T-helper 2 cell (primary cell): ENCODE measurements at places on chromosomes 5 and 9.

GRCh38 chr5:321726-322251 is 275 bp downstream of the AHRR start:
- no peak for DNase-seq

GRCh38 chr9:35353731-35354365 is 136.1 kb upstream of the RUSC2 start:
- DNase-seq: no peak

- DNase-seq: no peak
Measured at GRCh38 chr5:172497591-172498255, 43.4 kb upstream of the SH3PXD2B start.

GRCh38 chr9:6495466-6495865 is 82.5 kb downstream of the UHRF2 start:
- no peak for DNase-seq
